Posterior vena cava (tissue), 2 donors: ENCODE measurements at places on chromosomes 5 and 9.
A peak's percentile ranks its signal among the peaks of the same experiment; 100 is the strongest.

DNA sequence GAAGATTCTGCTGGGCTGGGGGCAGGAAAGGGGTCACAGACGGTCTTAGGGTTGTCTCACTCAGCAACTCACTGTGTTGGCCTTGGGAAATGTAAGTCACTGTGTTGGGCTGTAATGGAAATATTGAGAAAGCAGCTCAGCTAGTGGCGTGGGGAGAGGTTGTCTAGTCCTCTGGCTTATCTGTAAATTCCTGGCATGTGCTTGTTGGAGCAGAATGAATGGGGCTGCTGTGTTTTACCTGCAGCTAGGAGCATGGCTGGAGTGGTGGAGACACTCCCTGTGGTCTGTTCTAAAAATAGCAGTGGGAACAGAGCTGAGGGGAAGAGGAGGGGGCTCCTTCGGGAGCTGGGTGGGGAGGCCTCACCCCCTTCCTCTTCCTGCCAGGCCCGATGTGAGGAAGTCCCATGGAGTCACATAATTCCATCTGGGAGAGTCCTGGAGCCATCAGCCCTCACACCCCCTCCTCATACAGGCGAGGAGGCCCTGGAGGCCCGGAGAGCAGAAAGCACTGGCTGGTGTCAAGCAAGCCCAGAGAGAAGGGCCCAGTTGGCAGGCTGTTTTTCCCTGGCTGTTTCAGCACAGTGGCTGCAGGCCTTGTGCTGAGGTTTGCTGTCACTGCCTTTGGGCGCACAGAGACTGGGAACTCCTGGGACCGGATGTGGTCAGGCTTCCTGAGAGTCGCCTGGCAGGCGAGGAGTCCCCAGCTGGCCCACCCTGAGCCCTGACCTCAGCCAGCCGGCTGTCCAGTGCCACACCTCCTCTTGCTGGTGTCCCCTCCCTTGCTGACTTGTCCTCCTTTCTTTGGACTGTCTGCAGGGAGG lies 84.9 kb downstream of the RGS3 start:
- DNase-seq: peak; percentile 92

DNA sequence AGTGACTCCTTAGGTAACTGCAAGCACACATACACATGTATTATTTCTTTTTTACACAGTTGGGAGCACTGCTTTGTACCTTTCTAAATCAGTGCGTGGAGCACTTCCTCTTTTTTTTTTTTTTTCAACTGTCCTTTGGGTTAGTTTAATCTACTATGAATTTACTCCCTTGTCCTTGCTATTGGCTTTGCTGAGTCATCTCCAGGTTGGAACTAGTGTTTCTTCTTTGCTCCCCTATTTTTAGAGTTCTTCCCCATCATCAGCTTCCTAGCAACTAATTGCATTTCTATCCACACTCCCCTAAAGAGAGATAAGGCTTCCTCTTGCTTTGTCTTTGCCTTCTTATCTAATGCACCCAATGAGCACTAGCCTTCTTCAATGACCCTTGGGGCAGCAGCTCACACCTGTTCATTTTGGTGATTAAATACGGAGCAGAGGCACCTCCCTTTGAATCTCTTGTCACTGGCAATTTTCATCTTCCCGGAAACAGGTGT lies 24.3 kb downstream of the S100Z start:
- no peak for DNase-seq

DNA sequence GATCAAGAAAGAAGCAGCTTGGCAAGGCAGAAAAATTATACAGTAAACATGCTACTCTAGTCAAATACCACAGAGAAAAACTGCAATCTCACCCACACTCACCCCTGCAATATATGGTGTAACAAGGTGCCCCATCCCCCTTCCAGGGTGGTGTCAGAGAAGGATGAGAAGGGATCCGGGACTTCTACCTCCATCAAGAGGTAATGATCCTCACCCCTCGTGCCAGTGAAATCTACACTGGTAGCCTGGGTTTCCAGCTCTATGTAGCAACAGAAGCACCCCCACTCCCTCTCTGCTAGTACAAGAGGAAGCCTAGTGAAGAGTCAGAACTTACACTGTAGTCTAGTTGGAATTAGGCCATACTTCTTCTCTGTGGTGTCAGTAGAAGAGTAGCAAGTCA lies 18.9 kb downstream of the SLCO4C1 start:
- no peak for DNase-seq

- DNase-seq: no peak
Measured at GRCh38 chr5:165617491-165617890, 2112.1 kb downstream of the MAT2B start.

GRCh38 chr9:125749951-125750626 lies 2.9 kb downstream of the PBX3 start:
- no peak for DNase-seq

- no peak for DNase-seq
Measured at GRCh38 chr5:53944981-53945380, 365.4 kb downstream of the ARL15 start.

DNA sequence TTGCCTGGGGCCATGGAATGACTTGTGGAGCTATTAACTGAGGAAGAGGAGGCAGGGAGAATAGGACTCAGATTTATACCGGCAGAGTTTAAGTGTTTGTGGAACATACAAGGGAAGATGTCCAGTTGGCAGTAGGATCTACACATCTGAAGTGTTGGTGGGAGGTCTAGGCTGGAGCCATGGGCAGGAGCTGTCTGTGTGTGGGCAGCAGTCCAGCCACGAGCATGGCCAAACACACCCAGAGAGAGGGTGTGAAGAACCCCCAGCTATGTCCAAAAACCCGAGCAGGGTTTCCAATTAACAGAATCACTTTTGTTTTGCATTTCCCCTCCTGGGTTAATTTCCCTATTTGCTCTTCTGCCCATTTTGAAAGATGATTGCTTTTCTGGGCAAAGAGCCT lies 393.7 kb downstream of the CDK5RAP2 start:
- DNase-seq: no peak

DNA sequence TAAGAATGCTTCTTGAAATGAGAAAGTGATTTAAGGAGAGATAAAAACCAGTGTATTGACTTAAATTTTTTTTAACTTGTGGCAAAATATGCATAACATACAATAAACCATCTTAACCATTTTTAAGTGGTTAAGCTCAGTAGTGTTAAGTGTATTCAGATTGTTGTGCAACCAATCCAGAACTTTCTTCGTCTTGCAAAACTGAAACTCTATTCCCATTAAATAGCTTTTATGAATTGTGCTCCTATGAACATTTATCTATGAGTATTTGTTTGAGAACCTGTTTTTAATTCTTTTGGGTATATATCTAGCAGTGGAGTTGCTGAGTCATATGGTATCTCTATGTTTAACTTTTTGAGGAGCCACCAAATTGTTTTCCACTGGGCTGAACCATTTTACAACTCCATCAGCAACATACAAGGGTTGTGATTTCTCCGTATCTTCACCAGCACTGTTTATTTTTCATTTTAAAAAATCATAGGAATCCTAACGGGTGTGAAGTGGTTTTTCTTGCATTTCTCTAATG lies 76.6 kb upstream of the ACTBL2 start:
- no peak for DNase-seq

GRCh38 chr5:77367741-77368140 lies 124.4 kb downstream of the WDR41 start:
- no peak for DNase-seq

- DNase-seq: no peak
Measured at GRCh38 chr9:81755721-81756120, 66.4 kb upstream of the TLE1 start.

DNA sequence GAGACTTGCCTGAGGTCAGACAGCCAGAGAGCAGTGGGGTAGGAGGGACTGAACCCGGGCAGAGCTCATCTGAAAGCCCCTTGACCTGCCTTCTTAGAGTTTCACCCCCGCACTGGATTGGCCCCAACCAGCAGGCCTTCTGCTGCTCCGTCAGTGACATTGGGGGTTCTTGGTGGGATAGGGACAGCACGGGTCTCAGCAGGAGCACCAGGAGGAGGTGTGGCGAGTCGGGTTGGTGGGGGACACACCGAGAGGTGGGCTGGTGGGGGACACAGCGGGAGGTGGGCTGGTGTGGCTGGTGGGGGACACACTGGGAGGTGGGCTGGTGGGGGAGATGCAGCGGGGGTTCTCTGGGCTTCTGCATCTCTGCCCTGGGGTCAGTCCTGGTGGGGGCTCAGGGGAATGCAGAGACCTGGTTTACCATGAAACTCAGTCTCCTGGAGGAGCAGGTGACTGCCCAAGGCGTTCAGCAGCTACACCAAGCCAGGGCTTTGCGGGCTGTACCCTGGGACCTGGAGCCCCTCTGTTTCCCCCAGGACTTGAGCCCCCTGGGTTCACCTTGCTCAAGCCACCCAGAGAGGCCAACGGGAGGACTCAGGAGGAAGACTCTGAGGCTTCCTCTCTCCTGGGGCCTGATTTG lies 28.1 kb upstream of the RNU6ATAC start:
- DNase-seq: peak; percentile 45

DNA sequence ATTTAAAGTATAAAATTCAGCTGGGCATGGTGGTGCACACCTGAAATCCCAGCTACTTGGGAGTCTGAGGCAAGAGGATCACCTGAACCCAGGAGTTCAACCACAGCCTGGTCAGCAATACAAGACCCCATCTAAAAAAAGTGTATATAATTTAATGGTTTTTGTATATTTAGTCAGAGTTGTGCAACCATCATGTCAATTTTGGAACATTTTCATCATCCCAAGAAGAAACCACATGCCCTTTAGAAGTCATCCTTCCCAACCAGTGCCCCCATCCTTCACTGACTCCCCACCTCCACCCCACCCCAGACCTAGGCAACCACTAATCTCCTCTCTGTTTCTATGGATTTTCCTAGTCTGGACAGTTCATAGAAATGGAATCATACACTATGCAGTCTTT lies 18.8 kb upstream of the TEK start:
- no peak for DNase-seq

DNA sequence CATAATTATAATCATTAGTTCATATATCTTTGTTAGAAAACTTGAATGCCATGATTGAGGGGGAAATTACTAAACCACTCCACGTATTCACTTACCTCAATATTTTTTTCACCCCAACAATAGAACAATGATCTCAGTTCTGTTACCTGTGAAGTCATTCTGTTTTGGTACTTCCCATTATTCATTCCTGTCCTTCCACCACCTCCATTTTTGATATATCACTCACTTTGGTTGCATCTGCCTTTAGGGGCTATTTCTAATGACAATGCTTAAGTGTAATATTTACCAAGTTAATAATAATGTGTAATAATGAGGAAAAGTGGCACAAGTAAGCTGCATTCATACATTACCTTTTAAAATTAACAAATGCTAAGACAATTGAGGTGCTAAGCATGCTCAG lies 218.4 kb downstream of the SPATA31D1 start:
- no peak for DNase-seq

- no peak for DNase-seq
Measured at GRCh38 chr5:61416010-61416409, 84.0 kb downstream of the ZSWIM6 start.

DNA sequence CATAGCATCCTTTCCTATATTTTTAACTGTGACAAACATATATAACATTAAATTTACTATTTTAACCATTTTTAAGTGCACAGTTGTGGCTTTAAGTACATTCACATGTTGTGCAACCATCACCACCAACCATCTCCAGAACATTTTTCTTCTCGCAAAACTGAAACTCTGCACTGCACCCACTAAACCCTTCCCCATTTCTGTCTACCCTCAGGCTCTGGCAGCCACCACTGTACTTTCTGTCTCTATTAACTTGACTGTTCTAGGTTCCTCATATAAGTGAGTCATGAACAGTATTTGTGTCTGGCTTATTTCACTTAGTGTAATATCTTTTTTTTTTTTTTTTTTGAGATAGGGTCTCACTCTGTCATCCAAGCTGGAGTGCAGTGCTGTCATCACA lies 25.5 kb downstream of the KCNMB1 start:
- no peak for DNase-seq

DNA sequence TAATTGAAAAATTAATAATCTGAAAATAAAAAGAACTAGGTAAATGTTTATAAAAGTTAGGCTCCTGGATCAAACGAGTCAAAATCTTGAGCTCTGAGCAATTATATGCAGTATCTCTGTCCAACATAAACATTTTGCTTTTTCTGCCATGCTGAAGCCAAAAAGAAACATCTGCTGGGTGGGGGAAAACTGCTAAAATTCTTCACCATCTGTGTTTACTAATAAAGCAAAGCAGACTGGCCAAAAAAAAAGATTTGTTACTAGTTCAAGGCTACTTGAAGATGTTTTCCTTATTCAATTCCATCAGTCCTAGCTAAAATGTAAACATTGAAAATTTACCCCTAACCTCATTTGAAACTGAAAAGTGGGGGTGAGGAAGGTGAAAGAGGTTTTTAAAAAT lies 29.7 kb downstream of the GTF3C4 start:
- no peak for DNase-seq

- peak; percentile 76 for DNase-seq
Measured at GRCh38 chr9:126489581-126490213, 124.0 kb upstream of the LMX1B start.

- DNase-seq: no peak
Measured at GRCh38 chr5:148817606-148818005, 8.8 kb upstream of the ADRB2 start.

DNA sequence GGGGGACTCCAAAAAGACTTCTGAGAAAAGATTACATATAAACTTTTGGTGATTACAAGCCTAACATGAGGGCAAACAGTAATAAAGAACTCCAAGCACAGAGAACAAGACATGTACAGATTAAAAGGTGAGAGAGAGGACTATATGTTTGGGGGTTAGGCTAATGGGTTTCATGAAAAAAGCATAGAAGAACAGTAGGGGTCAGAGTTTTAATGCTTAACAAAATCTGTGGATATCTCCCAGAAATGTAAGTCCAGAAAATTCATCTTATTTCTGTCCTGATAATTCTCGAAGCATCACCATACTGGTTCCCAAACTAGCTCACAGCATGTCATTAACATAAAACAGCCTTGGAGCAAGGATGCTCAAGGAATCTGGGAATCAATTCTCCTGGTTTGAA lies 137.2 kb downstream of the ARRDC3 start:
- no peak for DNase-seq

DNA sequence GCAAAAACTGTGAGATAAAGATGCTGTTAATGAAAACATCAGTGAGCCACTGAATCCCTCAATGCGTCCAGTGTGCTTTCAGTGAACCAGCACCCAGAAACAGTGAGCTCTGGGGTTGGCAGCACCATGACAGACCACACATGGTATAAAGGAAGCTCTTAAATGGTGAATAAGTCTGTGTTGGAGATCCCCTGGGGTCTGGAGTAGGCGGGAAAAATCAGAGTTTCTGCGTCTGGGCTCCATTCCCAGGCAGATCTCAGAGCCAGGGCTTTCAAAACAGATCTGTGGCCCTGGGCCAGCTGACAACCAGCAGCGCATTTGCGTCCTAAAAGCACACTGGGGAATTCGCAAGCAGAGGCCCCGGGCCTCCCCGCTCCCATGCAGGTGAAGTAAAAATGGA lies 233.5 kb downstream of the FRMD3 start:
- peak; percentile 93 for DNase-seq

DNA sequence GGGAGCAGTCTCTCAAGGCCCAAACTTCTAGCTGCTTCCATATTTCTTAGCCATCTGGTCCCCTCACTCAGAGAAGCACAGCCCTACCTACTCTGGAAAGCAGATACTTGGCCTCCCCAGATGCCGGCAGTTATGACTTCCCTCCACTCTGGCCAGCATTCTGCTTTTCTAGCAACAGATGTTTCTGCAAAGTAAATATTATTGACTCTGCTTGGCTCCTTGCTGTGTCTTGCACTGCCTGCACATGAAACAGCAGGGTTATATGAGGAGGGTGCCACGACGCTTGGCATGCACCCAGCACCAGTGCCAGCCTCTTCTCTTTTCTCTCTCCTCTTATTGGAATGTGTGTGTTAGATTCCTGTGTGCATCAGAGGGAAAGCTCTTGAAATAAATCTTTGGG lies 99.7 kb downstream of the ARHGAP26 start:
- DNase-seq: no peak

GRCh38 chr5:61051267-61051666 lies 106.3 kb downstream of the NDUFAF2 start:
- no peak for DNase-seq

GRCh38 chr9:84271921-84272556 lies 68.5 kb downstream of the SLC28A3 start:
- no peak for DNase-seq
